ENCODE measurements at places on chromosomes 7 and 10.

DNA sequence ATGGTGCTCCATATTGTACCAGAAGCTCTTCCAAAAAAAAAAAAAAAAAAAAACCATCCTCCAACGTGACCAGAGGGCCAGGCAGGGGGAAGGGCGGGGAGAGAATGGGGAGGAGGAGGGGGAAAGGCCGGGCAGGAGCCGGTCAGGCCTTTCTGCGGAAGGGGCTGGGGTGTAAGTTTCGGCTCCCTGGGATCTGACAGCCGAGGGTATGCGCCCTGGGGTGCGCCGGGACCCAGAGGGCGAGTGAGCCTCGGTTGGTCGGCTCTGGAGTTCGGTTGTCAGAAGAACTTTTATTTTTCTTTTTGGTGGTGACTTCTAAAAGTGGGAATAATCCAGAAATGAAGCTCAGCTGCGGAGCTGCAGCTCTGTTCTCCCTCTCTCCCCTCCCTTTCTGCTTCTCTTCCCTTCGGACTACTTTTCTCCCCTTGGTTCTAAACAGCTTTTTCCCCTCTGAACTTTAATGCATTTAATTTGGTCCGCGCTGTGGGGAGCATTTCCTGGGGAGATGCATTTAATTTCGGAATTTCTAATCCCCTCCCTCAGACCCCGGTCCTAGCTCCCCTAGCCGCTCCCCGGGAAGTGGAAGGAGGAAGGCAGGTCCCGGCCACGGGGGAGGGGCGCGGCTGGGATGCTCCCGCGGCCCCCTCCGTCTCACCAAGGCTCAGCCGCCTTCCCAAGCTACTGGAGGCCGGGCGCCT, 3.9 kb upstream of the PAX2 start:
- DNase-seq, result no peak

DNA sequence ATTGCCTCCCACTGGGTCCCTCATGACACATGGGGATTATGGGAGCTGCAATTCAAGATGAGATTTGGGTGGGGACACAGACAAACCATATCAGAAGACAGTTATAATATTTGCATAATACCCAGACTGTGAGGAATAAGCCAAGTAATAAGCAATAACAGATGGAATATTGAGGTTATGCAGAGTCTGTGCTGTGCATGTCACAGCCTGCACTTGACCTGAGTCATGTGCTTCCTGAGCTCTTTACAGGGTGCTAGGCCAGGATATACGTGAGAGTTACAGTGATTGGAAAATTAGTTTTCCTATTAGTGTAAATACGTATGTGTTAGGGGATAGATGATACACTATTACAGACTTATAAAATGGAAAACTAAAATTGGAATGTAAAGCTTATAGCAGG, 288.7 kb downstream of the SDK1 start:
- no peak for DNase-seq

- peak; percentile 96 for DNase-seq
Measured at GRCh38 chr10:15333909-15334649, 37.0 kb downstream of the FAM171A1 start.

DNA sequence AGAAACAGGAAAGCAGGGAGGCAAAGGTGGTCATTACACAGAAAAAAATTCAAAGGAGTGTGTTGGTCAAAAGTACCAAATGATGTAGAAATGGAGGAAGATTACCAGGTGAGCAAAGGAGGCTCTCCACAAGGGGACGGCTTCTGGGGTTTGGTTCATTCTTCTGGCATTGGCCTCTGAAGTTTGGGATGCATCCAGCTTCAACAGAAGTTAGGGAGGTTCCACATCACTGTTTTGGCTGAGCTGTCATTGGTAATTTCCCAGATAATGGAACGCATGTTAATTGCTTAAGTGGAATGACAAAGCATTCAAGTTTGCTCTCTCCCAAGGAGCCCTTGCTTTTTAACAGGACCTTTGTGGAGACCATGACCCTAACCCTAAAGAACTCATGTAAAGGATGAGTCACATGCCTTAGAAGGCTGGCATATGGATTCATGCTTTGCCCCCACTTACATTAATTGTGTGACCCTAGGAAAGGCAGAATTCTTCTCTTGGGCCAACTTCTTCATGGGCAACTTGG, 398.6 kb downstream of the GPAM start:
- DNase-seq, result no peak

GRCh38 chr7:4745265-4745919, 30.0 kb upstream of the AP5Z1 start:
- DNase-seq, result no peak

DNA sequence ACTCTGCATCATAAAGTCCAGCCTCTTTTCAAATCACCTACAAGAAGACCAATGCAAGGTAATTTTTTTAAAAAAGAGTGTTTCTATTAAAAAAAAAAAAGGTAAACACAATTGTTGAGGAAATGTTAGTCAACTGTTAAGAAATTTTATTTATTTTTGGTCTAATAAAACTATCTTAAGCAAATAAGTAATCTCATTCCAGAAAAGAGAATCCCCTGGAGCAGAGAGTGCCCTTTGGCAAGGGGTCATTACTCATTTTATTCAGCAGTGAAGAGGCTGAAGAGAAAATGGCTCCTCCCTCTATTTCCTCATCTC, 63.4 kb upstream of the GSDME start:
- peak; percentile 94 for DNase-seq

DNA sequence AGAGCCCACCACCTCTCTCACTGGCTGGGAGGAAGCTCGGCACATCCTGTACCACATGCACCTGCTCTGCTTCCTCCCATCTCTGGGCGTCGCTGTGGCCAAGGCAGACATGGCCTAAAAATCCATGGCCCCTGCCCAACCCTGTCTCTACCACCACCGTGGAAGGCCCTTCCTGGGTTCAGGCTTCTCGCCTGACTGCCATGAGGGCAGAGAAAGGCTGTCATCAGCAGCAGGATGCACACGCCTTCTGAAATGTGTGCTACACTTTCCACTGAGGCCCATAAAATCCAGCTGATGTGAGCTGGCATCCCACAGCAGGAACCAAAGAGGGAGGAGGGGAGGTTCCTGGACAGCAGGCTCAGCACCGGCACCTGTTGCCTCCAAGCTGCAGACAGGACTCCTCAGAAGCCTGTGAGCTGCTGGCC, 93.4 kb downstream of the PTPRN2 start:
- no peak for DNase-seq

- DNase-seq, result no peak
Measured at GRCh38 chr10:17649836-17650235, 5.9 kb downstream of the STAM start.

DNA sequence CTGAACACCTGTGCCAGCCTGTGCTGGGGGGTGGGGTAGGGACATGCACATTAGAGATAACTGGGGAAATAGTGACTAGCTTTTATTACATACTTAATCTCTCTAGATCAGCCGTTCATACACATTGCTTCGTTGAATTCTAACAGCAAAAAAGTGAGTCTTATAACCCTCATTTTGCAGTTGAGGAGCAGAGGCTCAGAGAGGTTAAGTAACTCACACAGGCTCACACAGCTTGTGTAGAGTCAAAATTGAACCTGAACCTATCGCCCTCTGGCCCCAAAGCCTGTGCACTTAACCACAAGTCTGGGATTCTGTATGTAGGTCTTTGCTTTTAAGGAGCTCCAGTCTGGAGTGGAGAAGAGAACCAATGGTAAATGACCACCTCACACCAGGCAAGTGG, 59.9 kb downstream of the CDH23 start:
- no peak for DNase-seq

DNA sequence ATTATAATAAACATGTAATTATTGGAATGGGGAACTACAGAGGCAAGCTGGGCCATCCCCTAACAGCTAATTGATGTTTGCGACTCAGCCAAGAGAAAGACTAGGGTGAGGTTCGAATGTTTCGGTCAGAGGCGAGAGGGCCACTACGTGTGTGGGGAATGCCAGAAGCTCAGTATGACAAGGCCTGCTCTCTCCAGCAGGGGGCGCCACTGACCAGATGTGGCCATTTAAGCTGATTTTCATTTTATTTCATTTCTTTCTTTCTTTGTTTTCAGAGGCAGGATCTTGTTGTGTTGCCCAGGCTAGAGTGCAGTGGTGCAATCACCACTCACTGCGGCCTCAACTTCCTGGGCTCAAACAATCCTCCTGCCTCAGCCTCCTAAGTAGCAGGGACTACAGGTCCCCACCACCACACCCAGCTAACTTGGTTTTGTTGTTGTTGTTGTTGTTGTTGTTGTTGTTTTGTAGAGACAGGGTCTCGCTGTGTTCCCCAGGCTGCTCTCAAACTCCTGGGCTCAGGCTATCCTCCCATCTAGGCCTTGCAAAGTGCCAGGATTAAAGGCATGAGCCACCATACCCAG, 38.1 kb downstream of the TMEM130 start:
- DNase-seq, result no peak

- no peak for DNase-seq
Measured at GRCh38 chr7:37390114-37390513, 58.5 kb downstream of the ELMO1 start.

- DNase-seq, result no peak
Measured at GRCh38 chr10:114868870-114869519, 47.4 kb downstream of the FHIP2A start.

DNA sequence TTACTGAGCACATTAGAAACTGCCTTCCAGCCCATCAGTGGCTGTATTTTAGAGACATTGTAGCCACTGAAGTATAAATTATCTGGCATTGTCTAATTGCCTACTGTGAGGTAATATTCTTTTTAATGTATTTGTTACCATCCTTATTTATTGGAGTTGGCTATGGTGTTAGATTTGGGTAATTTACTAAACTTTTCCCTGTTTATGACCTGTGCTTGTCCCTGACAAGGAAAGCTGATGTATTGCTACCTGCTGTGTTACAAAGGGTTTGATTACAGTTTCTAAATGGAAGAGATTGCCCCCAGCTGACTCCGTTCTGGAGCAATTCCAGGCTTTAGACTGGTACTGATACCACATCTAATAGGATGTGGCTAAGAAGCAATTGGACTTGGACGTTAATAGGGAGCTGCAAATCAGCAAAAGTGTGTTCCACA, 12.3 kb upstream of the ASCC1 start:
- DNase-seq, result no peak

- DNase-seq, result no peak
Measured at GRCh38 chr10:35270100-35270499, 66.2 kb upstream of the CCNY start.

GRCh38 chr10:20765066-20765465, 132.0 kb downstream of the NEBL start:
- DNase-seq, result no peak

- no peak for DNase-seq
Measured at GRCh38 chr10:51291961-51292360, 217.7 kb downstream of the PRKG1 start.

DNA sequence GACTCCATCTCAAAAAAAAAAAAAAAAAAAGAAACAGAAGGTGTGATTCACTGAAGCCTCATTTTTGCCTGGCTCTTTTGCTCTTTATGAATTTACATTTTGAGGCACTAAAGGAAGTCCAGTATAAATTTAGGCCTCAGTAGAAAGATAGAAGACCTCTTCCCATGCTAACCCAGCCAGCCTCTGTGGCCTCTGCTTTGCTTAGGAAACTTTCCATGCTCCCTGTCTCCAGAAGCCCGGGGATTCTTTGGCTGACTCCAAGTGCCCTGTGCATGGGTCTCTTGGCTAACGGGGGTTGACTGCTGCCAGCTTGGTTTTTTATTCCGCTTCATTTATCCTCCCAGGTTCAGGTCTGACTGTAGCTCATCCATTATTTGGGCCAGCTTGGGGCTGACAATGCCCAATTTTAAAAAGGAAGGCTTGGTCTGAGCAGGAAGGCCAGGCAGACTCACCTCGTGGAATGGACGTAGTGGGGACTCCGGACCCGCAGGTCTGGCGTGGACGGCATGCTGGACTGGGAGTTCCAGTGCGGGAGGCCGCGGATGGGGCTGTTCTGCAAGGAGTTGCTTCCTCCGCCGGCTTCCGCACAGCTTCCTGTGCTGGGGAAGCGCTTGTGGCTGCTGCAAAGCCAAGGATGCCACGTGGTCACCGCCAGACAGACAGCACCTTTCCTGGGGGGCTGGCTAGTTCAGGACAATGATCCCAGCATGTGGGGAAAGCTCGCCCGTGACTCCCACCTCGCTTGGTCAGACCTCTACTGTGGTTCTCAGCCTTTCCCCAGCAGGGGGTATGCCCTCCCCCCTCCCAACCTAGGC, 72.3 kb downstream of the PRPF18 start:
- no peak for DNase-seq

- no peak for DNase-seq
Measured at GRCh38 chr10:2128991-2129390, 391.7 kb upstream of the ADARB2 start.

DNA sequence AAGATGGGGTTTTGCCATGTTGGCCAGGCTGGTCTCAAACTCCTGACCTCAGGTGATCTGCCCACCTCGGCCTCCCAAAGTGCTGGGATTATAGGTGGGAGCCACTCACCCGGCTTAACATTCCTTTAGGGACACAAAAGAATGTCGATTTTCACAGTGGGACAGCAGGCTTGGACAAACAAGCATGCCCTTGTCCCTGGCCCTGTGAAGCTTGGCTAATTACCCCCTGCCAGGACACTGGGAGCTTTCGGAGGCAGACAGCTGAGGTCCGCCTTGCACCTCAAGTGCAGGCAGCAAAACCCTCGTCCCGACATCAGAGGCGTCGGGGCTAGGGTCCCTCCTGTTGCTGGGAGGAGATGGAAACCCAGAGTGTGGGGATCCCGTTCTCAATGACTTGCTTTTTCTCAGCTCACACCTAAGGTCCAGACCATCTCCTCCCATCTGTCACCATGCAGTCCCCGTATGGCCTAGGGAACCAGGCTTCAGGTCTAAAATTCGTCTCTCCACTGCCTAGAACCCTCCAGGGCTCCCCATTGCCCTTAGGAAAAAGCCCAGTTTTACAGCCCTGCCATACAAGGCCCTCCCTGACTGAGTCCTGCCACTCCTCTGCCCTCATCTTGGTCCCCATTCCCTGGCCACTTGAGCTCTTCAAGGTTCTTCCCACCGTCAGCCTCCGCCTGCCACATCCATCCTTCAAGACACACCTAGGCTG, 6.3 kb upstream of the CLIP2 start:
- no peak for DNase-seq

DNA sequence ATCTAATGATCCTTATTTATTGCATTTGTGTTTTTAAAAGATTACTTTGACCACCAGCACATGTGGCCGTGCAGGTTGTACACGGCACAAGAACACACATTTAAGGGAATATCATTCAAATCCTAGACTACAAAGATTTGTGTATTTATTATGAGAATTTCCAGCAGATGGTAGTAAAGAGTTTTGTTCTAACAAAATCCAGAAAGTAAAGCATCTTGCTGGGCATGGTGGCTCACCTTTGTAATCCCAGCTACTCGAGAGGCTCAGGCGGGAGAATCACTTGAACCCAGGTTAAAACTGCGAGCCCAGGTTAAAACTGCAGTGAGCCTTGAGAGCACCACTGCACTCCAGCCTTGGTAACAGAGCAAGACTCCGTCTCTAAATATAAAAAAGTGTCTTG, 31.5 kb downstream of the MACROH2A2 start:
- no peak for DNase-seq

DNA sequence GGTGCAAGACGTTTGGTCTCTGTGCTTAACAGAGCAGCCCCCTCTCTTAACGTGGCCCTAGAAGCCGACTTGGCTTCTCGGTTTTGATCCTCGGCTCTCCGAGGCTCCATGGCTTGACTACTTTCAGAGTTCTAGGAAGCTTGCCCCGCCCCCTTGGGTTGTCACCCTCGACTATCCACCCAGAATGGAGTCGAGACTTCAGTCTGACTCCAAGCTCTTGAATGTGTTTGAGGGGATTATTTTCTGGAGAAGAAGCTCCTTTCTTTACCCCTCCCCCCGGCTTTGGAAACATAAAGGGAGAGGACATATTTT, 448 bp downstream of the SEC24C start:
- DNase-seq, result no peak

GRCh38 chr7:113404245-113404644, 285.9 kb upstream of the SMIM30 start:
- DNase-seq, result no peak
